ENCODE measurements at places on chromosomes 2 and 18.

- no peak for DNase-seq
These were observed 41.3 kb upstream of the SNED1 start for GRCh38 chr2:240956935-240957655.

- DNase-seq: no peak
These were observed 23.3 kb downstream of the INHBB start for GRCh38 chr2:120369250-120369649.

DNA sequence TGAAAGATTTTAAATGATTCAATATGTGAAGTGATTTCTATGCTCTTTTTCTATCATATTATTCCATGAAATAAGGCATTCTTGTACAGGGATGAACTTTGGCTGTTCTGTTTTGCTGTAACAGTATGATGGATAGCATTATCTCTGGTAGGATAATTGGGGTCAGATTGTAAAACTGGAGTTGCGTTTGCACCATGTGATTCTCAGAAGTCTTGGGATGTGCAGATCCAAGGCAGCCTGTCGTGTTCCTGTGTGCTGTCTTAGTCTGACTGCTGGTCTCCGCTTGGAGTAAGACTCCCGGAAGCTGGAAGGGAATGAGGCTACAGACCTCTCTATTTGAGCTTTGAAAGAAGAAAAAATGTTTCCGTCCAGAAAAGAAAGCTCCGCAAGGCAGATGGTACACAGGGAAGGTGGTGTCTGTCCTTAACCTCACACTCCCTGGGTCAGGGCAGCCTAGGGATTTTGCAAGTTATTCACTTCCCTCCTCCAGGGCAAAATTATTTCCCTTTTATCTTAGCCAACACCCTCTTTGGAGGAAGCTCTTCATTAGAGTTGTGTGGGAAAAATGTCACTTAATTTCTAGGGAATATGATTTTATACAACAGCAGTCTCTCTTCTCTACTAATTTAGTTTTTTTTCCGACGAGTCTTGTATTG is 250.6 kb downstream of the PTPRM start:
- no peak for DNase-seq

DNA sequence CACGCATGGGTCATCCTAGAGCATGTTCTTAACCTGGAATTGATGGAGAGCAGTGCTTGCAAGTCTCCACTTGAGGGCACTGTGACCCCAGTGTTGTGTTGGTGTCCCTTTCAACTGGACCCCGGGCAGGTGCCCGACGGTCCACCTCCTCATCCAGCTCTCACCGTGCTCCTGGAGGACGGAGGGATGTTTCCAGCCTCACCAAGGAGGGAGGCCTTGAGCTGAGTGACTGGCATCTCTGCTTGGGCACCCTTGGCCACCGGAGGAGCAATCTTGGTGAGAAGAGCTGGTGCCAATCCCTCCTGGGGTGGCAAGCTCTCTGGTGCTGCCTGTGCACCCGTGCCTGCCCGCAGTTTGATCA is 45.4 kb upstream of the ASB18 start:
- peak; percentile 26 for DNase-seq

GRCh38 chr2:134140251-134140661 is 113.6 kb upstream of the MGAT5 start:
- DNase-seq: no peak

DNA sequence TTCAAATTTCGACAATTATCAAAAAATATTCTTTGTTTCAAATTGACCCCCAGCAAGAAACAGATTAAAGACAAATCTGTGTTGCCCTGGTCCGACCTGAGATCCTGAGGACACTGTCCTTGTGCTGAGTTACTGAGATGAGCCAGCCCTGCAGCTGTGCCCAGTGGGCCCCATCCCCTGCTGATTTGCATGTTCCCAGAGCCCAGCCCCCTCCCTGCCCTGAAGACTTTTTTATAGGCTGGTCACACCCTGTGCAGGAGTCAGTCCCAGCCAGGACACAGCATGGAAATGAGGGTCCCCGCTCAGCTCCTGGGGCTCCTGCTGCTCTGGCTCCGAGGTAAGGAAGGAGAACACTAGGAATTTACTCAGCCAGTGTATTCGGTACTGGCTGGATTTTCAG is 31.4 kb upstream of the ZNG1B start:
- DNase-seq: no peak

- DNase-seq: no peak
These were observed 11.1 kb upstream of the VPS4B start for GRCh38 chr18:63433334-63433866.

DNA sequence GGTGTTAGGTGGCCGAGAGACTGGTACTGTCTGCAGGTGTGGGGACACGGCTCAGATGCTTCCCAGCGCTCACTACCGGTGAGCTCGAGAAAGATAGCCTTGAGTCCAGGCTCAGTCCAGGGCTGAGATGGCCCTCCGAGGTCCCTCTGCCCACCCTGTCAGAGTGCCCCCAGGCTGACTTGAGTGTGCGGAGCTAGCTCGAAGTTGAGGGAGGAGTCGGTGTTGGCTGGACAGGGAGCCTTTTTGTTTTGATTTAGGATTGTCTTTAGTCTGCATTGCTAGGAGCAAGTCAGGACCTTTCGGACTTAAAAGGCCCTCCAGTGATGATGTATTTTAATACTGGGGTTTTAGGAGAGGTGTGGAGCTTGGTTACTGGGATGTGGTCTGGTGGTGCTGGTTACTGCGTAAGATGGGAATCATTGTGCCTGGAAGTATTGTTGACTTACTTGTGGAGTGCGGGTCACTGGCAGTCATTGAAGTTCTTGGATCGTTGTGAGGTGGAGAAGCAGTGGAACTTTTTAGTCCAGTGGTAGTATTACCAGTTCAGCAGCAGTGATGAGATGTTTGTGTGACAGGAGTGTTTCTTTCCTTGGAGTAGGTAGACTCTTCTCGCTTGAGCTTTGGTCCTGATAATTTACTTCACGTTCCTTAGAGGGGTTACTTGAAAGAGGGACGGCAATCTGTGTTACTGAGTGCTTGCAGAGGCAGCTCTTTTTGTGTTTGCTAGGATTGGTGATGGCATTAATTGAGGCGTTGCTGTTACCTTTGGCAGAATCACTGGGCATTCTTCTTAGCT is 633 bp downstream of the KIAA1328 start:
- DNase-seq: peak; percentile 29

DNA sequence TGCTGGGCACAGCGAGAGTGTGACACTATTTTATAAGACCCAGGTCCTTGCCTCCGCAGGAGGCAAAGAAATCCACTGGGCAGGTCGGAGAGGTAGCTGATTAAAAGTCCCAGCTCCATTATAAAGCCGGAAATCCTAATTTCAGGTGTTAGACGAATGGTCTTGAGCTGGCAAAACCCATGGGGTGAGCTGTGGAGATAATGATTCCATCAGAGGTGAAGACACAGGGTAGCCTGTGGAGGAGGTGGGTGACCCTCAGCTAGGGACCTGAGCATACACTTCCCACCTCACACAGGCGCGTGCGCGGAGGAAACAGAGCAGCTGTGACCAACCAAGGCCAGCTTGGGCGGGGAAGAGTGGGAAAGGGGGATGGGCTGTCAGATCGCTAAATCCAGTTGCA is 201.7 kb upstream of the CXCR4 start:
- no peak for DNase-seq

GRCh38 chr18:8350628-8351027 is 258.6 kb upstream of the RAB12 start:
- DNase-seq: no peak

- DNase-seq: no peak
These were observed 57.2 kb upstream of the LYPD6B start for GRCh38 chr2:148981324-148981723.
